Testis (tissue), 5 donors: ENCODE measurements at places on chromosomes 1 and 21. TPM values are rescaled to one million over a fixed set of nuclear protein-coding genes. Genes with fewer than 3 reads are reported as not detected.

GRCh38 chr1:32536117-32536516 lies 3.1 kb upstream of the ZBTB8A start:
- H3K36me3 ChIP-seq, result no peaks in the 10 kb centered on the region
- H3K27me3 ChIP-seq, result no peaks in the 10 kb centered on the region
- H3K4me3 ChIP-seq, result no peak overlapping the region
- H3K4me1 ChIP-seq, result peaks cover 8% of the 10 kb centered on the region
- no peak for DNase-seq
- no peak overlapping the region for H3K27ac ChIP-seq

DNA sequence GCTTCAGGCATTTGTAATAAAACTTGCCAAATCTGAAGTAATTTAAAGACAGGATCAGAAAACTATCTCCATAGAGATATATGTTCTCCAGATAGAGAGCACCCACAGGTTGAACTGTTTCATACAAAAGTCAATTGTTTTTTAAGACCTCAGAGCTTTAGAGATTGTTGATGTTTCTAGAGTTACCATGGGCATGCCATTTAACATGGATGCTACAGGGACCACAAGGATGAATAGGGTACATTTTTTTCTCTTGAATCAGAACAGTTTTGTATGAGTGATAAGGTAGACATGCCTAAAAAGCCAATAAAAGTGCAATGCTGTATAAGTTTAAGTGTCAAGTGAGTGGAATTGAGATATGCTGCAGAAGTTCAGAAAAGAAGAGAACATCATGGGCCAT lies 511.0 kb upstream of the CAMK1G start:
- DNase-seq, result no peak
- H3K27ac ChIP-seq, result no peak overlapping the region
- no peak overlapping the region for H3K4me3 ChIP-seq
- no peaks in the 10 kb centered on the region for H3K36me3 ChIP-seq

B3GALT2 gene
- 1.1 TPM for total RNA-seq

MNDA gene
- total RNA-seq, result 11.5 TPM
